ENCODE measurements at places on chromosomes 1 and 21.

DNA sequence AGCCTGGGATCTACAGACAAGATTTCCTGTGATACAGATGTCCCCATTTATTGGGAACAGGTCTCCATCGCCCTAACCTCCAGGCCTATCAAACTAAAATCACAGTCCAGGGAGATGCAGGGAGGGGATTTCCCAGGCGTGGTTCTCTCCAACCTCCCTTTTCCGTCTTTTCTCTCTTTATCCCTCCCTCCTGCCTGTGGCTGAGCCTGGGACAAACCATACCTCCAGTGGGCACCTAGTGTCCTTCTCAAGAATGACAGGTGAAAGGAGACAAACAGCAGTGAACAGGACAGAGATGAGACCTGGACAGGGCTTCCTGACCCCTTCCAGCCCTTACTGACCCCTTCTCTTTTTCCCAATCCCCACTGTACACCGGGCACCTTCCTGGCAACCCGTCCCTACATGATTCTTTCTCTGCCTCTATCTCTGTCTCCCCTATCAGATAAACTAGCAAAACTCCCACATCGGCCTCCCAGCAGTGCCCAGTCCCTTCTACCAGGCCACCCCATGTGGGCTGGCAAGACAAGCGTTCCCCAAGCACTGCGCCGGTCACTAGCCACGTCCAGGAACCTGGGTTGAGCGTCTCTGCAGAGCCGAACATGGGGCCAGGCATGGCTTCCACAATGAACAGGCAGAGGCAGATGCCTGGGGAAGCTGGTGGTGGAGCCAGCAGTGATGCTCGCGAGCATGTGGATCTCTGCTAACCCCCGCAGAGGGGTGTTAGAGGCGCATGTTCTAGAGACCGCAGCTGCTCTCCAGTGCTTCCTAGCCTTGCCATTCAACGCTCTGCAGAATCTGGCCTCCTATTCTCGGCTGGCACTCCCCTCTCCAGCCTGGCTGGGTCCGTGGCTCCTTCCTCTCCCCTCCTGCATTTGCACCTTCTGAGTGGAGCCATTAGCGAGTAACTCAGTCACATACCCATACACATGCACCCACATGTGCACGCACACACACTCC, 54.7 kb downstream of the ELK4 start:
- no peak for DNase-seq

DNA sequence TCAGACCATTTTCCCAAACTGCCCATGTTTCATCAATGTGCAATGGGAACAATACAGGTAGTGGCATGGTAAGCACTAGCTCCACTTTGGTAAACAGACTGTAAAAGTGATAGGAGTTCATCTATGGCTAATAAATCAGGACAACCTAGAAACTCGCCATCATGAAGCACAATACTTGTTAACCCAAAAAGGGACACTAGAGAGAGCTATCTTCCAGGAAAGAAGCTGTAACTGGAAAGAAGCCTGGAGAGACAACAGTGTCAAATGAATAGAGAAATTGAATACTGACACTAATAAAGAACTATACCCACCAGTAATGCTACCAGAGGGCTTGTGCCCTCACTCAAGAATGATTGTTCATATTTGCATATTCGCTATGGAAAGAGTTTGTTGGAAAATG, 164.7 kb upstream of the RGS18 start:
- no peak for DNase-seq

DNA sequence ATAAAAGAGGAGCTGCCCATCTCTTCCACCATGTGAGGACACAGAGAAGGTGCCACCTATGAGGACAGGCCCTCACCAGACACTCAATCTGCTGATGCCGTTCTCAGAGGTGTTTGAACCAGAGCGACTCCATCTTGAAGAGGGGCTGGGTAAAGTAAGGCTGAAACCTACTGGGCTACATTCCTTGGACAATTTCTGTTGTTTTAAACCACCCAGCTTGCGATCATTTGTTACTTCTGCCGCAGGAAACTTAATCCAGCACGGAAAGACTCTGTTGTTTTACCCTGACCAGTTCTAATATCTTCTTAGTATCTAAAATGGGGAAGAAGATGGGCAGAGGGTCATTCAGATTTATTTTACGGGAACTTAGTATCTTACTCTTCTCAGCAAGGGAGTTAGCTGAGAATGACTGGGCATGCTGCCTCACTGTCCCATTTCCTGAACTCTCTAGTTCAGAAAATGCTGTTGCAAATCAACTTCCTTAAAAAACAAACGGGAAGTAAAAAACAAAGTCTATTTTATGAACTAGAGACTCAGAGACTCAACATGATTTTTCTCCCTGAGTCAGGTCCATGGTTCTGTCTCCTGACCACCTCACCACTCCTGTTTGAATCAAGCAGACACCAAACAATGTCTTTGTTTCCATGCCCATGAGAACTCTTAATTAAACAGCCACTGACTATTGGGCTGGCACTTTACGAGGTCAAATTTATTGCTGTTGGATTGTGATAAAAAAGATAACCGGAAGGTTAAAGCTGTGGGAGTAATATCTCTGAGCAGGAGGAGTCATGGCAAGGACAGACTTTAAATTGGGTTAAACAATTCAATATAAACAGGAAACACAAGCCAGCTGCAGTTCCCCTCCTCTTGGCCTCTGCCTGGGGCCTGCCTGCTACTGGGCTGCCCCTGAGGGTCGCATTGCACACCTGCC, 23.8 kb upstream of the IFNAR1 start:
- no peak for DNase-seq

DNA sequence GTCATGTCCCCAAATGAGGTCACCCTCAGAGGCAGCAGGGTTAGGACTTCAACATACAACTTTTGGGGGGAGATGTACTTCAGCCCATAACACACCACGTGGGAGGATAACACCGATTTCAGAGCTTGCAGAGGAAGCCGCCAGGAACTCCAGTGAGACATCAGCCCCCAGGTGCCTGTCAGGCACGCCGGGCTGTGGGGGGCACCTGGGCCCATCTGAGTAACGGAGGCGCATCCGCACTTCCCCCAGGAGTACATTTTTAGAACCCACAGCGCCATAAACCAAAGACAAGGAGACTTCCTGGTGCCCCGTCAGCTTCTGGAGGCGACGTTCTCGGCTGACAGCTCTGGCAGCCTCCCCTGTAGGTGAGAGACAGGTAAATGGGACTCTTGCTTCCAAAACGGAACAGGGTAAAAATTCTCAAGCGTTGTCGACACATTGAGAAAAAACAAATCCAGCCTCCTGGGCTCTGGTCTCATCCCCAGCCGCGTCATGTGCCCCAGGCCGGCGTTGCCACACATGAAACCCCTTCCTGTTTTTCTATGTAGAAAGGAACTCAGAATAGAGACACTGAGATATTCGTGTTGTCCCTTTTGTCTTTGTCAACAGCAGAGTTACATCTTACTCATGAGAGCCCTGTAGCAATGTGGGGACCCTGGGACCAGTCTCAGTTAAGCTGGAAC, 93.3 kb downstream of the PDE9A start:
- DNase-seq: no peak

- no peak for DNase-seq
Measured at GRCh38 chr21:40689840-40690360, 157.1 kb downstream of the DSCAM start.

GRCh38 chr1:167439301-167439988, 78.9 kb downstream of the CD247 start:
- DNase-seq: peak; percentile 9

GRCh38 chr1:119363162-119363561, 5.4 kb upstream of the HAO2 start:
- DNase-seq: no peak

GRCh38 chr21:38355992-38356781, 99.4 kb downstream of the KCNJ15 start:
- DNase-seq: peak; percentile 30

DNA sequence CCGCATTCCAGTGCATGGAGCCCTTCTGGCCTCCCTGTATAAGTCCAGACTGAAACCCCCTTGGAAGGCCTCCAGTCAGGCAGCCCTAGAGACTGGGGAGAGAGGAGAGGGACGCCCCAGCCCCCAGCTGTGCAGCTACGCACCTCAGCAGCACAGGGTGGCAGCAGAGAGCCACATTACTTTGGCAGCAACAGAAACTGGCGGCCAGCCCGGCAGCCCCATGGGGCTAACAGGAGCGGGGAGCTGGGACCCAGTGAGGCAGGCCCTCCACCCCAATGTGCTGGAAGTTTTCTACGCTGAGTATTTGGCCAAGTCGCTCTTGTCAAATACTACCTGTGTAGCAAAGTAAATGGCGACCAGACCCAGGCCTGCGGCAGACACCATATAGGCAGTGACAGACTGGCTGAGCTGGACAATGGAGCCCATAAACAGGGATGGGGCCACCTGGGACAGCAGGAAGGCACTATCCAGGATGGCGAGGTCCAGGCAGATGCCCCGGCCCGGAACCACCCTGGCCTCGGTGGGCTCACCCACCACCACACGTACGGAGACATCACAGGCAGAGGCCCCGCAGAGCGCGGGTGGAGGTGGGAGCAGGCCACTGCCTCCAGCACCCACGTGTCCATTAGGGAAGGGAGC, 21.2 kb downstream of the SLC45A3 start:
- no peak for DNase-seq

DNA sequence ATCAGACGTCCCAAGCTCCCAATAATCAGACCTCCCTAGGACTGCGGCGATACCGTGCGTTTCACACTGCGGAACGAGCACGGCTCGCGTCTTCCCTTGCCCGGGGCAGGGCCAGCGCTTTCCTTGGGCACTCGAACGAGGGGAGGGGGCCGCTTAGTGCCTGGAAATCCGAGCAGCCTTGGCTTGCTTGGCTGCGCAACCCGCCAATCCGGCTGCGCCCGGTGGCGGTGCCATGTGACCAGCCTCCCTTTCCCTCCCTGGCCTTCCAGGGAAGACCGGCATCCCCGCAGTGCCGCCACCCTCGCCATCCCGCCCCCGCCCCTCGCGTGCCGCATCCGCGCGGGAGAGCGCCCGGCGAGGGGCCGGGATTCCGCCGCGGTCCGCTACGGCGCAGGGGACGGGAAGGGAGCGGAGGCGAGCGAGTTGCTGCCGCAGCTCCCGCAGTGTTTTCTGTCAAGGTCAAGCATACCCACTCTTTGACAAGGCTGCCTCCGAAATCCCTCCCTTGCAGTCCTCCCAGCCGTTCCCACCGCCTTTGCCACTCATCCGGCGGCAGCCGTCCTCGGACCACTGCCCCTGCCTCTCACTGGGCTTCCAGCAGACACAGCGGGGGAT, 8.3 kb upstream of the RNF19B start:
- peak; percentile 10 for DNase-seq

DNA sequence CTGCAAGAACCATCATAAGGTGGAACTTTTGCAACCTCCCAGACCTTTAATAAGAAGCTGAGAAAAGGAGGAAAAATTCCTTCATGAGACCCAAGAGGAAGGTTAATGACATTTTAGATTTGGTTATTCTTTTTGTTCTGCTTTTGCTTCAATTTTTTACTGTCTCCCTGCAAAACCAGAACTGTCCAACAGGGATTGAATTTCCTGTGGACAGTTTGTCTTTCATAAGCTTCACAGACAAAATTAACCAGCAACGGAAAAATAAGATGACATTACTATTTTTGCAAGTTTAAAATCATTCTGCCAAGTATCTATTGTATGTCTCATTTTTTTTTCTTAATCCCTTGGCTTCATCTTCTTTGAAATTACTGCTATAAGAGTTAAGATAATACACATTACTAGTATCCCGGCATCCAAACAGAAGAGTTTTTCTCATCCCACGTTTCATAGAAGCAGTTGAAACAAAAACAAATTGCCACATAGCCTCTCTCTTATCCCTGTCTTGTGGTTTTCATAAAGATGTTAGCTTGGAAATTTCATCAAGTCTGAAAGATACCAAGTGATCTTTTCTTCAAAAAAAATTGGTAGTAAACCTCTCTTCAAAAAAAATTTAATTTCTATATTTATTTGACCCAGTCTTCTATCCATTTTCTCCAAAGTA, 465.3 kb upstream of the PTBP2 start:
- no peak for DNase-seq

DNA sequence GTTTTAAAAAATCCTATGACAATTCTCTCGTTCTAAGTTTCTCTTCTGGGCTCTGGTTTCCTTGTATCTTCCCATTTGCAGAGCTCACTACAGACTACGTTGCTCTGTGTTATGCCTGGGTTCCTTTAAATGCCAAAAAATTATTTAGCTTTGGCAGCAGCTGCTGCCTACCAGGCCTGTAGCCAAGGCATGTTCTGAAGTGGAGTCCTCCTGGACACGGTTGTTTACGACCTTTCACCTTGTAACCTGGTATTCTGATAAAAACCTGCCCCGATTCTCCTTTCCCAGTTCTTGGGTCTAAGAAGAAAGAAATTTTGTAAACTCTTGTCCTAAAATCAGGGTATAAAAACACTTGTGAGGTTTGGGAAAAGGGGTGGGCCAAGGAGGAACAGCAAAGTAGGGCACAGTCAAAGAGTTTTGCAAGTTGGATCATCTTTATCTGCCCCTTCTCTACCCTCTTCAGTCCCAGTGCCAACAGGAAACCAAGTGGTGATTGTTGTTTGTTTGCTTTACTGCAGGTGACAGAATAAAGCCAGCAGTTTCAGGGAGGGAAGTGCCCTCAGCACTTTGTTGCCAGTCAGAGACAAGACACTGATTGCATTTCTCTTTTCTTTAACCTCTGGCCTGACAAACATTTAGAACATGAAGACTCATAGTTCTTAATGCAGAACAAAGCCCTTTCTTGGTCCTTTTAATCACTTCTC, 3.1 kb upstream of the TXNIP start:
- DNase-seq: no peak

DNA sequence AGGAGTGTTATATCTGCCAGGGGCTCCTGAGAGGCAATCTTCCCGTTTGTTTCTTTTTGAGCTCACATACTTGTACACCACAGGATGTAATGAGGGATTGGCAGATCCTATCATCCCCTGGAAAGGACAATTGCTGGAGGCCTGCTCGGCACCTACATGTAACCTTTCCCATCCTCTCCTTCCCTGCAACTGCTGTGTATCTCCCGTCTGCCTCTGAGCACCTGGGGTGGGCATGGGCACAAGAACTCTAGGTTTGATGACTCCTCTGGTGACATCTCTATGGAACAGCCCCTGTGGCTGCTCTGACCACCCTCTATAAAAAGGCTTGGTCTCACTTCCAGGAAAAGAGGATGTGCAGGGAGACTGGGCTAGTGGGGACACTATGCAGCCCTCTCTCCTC, 25.0 kb upstream of the SMIM12 start:
- no peak for DNase-seq

GRCh38 chr1:162327788-162328165, 48.9 kb downstream of the SPATA46 start:
- no peak for DNase-seq
